ENCODE measurements at places on chromosomes 6 and 20.

DNA sequence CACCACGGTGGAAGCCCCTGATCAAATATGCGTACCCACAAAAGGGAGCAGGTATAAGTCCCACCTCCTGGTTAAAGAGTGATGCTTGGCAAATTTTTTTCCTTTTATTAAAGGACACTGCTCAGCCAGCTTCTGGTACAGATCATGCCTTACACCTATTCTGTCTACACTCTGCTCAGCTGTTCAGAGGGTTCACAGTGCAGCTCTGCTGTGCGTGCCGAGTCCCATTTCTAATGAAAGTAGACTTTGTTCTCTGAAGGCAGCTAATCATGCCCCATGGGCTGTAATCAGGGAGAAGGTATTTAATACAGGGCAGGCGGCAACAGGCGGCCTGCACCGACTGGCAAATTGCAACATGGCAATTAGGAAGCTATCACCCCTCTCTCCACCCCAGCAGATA lies 16.3 kb downstream of the LRRC73 start:
- no peak for DNase-seq

DNA sequence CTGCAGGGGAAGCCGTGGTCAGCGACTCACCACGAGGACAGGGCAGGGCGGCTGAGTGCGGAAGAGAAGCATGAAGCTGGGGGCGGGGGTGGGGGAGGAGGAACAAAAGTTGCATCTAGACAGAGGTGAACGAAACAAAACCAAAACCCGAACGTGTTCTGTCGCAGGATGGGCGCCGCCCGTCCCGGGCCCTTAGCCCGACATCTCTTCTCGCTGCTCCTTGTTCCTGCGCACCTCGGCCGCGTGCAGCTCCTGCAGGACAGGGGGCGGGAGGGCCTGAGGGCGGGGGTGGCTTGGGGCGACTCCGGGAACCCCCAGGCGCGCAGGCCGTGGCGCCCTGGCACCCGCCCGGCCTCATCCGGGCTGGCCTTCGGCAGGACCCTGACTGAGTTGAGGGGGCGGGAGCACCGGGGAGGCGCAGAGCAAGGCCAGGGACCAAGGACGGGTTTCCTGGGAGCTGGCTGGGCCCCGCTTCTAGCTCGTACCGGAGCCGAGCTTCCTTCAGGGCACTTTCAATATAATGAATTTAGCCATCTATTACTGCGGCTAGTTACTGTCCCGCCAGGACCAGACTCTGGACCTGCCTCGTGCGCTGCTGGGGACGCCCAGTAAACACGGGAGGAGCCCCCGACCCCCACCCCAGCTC lies 12.0 kb downstream of the STMN3 start:
- DNase-seq = peak; percentile 60

GRCh38 chr20:44419131-44419844 lies 56.4 kb upstream of the TTPAL start:
- no peak for DNase-seq

GRCh38 chr6:80639181-80639629 lies 532.7 kb downstream of the BCKDHB start:
- no peak for DNase-seq

- no peak for DNase-seq
These were observed 23.6 kb downstream of the OR2B2 start for GRCh38 chr6:27888566-27888965.

DNA sequence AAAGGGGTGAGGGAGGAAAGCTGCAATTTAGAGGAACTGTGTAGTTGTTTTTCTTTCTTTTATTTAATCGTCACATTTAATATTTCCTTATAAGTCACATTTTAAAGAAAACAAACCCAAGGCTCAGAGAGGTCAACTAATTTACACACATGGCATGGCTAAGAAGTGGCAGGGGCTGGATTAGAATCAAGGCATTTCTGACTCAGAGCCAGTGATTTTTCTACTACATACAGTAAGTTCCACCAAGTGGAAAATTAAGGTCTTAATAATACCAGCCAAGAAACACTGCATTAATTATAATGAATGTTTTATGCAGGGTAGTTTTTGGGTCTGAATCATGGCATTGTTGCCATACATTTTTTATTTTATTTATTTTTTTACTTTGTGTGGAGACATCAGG lies 607.7 kb upstream of the CITED2 start:
- DNase-seq = no peak
